ENCODE measurements at places on chromosomes 2 and 18.

DNA sequence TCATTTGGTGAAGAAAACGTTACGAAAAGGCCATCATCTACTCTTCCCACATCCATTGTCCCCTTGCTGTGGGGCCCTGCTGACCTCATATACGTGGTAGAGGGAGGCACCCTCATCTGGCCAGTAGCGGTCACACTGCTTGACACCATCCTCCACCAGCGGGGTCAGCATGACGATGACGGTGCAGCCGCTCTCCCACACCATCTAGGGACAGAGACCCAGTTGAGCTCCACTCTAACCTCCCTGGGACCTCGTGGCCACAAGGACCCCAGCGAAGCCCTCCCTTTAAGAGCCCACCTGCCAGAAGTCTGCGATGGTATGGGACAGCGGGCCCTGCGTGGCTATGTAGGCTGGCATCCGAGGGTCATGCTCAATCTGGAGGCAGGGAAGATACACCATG, 13.1 kb downstream of the PTPRN start:
- DNase-seq = no peak

DNA sequence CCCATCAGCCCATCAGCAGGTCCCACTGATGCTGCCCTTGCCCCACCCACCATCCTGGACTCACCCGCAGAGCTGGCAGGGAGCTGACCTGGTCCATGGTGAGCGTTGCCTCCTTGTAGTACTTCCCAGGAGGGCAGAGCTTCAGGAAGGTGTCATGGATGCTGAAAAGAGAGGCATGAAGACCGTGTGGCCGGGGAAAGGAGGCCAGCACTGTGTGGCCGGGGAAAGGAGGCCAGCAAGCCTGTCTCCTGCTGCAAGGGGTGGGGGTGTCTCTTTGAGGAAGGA, 11.9 kb downstream of the CIB4 start:
- no peak for DNase-seq

DNA sequence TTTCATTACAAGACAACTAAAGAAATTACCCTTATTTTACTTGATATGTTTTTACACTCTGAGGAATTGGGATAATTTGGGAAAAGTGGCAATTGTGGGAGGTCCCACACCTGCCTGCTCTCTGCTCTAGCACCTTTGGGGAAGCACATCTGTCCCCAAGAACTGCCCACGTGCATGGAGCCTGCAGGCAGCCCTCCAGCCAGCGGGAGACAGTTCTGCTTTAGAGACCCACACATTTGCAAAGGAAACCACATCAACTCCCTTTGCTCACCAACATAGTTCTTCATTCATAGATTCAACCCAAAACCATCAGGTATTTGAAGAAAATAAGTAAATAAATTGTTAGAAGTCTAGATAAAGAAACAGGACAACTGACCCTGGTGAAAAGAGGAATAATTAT, 239.9 kb upstream of the ID2 start:
- DNase-seq = no peak

GRCh38 chr18:56168049-56168781, 470.2 kb downstream of the TXNL1 start:
- DNase-seq = no peak

DNA sequence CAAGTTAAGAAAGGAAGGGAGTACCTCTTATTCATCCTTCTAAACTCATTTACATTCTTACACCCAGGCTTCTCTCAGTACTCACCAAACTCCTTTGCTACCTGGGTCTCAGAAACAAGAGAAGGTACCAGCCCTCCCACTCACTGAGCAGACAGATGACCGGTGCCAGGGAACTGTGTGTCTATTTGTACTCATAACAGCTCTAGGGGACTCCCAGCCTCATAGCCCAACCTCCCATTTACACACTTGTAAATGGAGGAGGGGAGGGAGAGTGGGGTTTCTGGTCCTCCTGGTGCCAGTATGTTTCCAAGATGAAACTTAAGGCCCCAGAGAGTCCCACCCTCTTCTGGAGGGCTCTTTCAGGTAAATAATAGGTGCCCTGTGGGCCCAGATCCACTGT, 42.8 kb upstream of the SIGLEC15 start:
- DNase-seq = no peak

DNA sequence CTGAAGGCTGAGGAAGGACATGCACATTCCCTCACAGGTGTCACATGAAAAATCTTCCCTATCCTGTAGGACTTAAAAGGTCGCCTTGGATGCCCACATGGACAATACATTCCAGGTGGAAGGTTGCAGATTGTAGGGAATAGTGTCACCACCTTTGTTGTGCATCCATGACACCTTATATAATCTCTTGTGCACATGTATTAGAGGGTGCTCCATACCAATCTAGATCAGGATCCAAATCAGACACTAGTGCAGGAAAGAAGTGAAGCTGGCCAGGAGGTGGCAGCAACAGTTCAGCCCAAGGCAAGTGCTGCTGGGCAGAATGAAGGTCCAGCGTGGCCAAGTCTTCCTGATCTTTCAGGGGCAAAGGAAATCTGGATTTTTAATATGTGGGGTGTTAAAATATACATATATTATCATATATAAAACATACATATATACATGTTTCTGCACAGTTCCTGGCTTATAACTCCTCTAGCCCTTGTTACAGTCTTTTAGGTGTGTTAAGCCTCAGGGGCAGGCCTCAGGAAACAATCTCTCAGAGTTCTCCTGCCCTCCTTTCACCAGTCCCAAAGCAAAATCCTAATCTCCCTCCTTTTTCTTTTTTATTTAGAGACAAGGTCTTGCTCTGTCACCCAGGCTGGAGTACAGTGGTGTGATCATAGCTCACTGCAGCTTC, 16.6 kb downstream of the NIF3L1 start:
- DNase-seq = no peak

- no peak for DNase-seq
Measured at GRCh38 chr2:240819858-240820606, at the start of gene KIF1A. KIF1A (minus strand) TSS chr2:240820219; CDS start chr2:240797752, 22,467 bp downstream.

Measured in GM18507 (cell line).